ENCODE measurements at places on chromosomes 5 and 9.
A peak's percentile ranks its signal among the peaks of the same experiment; 100 is the strongest.

GRCh38 chr5:145283141-145283810, 551.9 kb downstream of the PRELID2 start:
- no peak for DNase-seq

- DNase-seq, result no peak
Measured at GRCh38 chr9:41229408-41230401, 40.6 kb upstream of the ZNG1F start.

DNA sequence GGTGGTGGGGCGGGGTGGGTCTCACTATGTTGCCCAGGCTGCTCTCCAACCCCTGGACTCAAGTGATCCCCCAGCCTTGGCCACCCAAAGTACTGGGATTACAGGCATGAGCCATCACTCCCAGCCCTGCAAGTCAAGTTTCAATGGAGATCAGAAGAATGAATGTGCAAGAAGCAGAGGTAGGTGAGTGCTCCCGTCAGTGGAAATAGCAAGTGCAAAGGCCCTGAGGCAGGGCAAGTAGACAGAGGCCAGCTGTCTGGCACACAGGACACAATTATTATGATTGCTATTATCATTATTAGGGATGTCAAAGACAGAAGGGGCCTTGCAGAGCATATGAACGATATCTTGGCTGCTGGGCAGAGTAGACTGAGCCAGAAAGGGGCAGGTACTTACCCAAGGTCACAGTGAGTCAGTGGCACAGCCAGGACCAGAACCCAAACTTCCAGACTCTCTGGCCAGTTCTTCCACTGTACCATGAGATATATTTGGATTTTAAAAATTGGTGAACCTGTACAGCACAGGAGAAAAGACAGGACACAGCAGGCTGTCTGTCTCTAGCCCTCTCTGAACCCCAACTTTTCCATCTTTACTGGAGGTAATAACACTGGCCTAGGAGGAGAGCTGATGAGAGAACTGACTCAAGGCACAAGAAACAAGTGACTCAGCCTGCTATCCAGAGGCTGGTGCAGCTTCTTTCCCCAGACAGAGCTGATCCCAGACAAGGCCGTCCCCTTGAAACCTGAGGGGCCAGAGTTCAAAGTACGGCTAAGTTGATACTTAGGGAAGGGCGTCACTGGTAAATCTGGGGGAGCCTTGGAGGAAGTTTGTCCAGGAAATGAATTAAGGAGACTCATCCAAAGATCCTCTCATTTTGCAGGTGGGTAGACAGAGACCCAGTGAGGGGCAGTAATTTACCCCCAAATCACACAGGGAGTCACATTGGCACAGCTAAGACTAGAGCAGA, 1.4 kb downstream of the HDHD3 start:
- no peak for DNase-seq

DNA sequence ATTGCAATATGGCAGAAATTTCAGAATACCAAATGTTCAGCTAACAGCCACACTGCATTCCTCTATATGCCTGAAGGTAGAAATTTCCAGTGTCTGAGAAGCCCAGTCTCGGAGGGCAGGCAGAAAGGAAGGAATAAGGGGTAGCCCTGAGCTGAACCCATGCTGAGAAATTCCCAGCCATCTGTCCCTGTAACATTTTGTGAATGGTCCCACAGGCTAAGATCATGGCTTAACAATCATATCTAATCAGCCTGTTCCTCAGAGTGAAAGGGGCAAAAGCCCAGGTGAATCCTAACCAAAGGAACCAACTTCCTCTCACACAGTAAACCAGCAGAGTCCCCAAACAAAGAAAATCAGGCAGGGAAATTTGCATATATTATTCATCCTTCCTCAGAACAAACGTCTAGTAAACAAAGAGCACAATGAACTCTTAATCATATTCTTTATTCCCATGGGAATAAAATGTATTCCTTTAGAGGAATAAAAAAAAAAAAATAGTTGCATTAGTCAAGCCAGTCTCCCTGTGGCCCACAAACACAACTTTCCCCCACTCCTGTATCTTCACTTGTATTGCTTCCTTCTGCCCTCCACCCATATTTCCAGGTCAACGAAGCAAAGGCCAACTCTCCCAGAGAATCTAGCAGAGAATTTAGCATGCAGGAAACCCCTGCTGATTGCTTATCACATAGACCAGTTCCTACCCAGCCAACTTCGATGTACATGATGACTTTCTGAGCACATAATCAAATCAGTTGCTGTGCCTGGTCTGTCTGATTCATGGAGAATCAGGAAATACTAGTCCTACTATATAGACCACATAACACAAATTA, 257.6 kb downstream of the FAM114A2 start:
- DNase-seq, result no peak

DNA sequence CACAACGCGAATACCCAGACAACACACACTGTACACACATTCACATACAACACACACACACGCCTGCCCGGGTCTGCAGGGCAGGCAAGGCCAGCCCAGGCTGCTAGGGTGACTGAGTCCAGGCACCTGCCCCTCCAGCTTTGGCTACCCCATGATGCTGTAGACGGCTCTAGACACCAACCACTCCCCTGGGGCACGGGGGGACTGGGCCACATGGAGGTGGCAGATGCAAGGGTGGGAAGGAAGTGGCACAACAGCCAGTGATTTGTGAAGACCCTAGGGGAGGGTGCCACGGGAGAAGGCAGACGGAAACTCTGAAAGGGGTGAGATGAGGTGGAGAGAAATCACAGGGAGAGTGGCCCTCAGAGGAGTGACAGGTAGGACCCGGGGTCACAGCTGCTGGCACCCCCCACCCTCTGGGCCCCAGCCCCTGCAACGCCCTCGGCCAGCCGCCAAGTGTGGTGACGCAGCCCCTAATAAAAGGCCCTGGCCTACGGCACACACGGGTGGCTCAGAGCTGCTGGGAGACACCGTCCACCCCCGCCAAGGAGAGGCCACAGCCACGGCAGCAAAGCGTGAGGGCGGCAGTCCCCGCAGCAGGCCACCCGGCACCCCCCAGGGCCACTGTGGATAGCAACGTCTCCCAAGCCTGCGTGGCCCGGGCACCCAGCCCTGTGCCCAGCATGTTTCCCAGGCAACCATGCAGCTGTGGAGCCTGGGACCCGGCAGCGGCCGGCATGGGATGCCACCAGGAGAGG, 6.6 kb upstream of the CCDC187 start:
- no peak for DNase-seq

DNA sequence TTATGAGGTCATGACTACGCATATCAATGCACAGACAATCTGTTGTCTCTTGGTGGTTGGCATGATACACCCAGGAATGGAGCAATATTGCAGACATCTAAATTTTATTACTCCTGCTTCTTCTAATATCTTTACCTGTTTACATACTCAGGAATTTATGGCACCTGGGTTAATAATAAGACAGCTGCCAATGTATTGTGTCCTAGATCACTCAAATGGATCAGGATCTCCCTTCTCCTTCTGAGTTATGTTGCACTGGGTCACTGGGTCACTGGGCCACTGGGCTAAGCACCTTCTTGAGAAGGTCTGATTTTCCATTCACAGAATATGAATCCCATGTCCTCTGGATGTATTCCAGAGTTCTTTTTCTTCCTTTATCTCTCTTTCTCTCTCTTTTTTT, 41.8 kb downstream of the CCL28 start:
- DNase-seq, result no peak

DNA sequence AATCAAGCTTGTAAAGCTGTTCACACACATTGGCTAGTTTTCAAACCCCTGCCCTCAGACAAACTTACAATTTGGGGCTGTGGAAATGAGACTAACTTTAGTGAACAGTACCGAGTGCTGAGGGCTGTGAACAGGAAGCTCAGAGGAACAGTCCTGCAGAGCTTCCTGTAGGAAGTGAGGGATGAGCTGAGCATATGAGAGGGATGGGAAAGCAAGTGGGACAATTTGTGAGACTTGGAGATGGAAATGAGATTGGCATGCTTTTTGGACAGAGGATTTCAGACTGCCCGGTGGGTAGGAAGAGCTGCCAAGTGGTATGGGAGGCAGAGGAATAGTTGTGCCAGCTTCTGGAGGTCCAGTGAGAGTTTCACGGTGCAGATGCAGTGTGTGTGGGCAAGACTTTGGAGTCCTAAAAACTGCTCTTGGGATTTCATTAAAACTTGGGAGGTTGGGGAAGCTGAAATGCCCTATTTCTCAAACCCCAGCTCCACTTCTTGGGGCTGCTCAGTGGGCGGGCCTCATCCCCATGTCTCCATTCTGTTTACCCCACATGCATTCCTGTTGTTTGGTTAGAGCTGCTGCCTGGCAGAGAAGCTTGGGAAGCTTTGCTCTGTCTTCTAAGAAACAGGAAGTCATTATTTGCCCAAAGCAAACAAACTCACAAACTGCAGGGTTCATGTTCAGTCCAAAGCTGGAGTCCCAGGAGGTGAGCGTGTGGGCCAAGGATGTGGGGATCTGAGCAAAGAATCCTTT, 267.5 kb downstream of the ZSWIM6 start:
- DNase-seq, result no peak

GRCh38 chr5:58266402-58266801, 193.5 kb downstream of the PLK2 start:
- no peak for DNase-seq

GRCh38 chr9:36677611-36678010, 104.9 kb downstream of the MELK start:
- no peak for DNase-seq

DNA sequence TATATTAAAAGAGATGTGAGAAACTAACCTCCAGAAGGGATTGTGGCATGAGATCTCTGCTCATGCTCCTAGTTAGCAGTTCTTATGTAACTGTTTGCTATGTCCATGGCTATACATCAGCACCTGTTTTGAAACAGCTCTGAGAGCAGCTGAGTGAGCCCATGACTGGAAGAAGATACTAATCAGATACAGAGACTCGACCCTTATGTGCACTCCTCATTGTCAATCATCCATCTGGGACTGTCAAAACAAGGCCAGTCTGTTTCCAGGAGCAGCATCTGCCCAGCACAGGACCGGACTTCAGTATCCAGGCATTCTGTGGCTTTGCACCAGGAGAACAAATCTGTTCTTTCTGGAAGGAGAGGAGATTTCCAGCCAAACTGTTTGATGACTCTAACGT, 77.7 kb downstream of the EFNA5 start:
- DNase-seq, result peak; percentile 85

DNA sequence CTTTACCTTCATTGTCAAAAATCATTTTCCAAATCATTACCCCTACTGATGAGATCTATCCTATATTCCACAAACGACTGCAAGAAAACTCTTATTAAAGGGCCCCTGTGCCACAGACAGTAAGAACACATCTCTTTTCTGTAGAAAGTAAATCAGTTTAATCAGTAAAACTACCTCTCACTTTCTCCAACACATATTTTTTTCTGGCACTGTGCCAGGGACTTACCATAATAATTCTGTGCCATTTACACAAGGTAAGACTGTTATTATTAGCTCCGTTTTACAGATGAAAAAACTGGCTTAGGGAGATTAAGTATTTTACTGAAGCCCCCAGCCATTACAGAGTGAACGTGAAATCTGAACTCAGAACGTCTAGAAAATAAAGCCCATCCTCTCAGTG, 587.0 kb upstream of the COX7C start:
- no peak for DNase-seq

- DNase-seq, result no peak
Measured at GRCh38 chr5:66860199-66860975, 264.2 kb downstream of the MAST4 start.

DNA sequence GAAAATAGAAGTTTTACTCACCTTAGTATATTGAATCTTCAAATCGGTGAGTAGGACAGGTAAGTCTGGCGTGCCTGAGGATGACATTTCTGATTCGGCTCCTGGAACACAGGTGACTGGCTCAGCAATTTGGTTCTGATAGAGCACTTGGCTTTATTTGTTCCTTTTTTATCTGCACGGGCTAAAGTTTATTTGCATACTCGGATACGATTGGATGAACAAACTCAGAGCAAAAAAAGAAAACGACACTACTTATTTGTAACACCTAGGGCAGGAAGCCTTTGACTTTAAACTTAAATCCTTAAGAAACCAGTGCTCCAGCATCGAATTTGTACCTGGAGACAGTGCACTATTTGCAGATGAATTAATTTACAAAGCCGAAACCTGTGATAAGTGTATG, at the start of gene ALDH1A1:
Gene ALDH1A1, minus strand, starts transcription at position 140 of the 400 bp plus-strand sequence. Its CDS starts 53 bp downstream, at position 87.
- DNase-seq, result no peak

- DNase-seq, result no peak
Measured at GRCh38 chr9:131418143-131419025, 24.5 kb downstream of the PRRC2B start.

All from NCI-H446 treated with DMSO at 0.1 percent for 48 hours (cell line).